Stimulated activated CD4-positive, alpha-beta T cell treated with anti-CD3 and anti-CD28 coated beads, TNF-alpha, amount 100 ng/mL, for 24 hours (primary cell): ENCODE measurements at places on chromosomes 2 and 18.

GRCh38 chr2:241772063-241772499, 4.5 kb upstream of the GAL3ST2 start:
- DNase-seq, result peak; percentile 19

GRCh38 chr2:225824748-225825449, 425.4 kb downstream of the NYAP2 start:
- no peak for DNase-seq

DNA sequence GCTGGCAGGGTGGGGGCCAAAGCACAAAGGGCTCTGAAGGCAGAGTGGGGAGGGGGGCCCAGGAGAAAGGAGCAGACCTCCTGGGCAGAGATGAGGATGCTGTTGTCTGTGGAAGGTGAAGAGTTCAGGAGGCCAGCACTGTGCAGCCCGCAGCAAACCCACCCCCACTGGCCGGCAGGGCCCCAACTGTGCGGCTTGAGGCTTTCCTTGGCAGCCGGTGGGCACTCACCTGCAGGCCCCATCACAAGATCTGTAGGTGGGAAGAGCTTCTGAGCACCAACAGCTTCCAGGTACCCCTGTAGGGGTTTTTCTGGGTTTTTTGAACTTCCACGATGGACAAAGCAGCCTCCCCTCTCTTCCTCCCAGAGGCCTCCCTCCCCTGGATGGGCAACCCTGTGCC, 72.9 kb downstream of the NDUFA10 start:
- DNase-seq, result no peak

DNA sequence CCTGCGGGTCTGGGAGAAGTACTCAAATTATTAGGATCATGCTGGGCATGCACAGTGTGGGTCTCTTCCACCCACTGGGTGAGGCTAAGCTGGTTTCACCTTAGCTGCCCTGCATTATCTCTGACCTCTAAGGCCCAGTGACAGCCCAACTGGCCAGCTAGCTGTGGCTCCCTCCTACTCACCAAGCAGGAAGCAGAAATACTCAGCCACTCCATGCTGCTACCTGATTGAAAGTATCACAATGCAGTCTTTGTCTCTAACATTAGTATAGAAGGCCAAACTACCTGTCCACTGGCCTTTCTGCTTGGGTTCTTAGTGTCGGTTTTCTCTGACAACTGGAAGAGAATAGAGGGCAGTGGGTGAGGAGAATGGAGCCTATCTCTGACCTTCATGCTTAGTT, 47.3 kb upstream of the RAB27B start:
- no peak for DNase-seq

DNA sequence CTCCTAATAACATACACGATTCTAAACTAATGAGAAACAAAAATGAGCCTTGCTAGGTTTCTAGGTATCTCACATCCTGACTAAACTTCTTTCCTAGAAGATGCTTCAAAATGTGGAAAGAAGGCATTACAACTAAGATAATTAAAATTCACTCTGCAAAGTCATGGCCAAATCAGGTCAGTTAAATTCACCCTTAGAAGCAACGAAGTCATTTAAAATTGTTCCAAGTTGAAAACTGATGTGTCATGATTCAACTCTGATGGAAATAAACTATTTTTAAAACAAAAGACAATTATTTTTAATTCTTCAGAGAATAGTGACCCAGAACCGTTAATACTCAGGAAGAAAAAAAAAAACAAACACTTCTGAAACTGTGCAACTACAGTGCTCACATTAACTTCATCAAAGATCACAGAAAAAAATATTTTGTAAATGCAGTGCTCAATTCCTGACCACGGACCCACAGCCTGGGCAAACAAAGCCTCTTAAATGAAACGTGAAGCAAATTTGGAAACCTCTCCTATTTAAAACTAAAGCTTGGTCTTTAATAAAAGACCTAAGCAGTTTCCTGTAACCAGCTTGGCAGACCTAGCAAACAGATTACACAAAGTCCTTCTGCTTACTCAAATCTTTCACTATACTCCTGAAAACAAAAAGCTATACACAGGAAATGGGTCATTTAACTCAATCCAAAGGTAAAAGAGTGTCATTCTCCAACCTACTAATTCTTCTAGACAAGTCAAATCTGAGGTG, 39.0 kb downstream of the CHN1 start:
- DNase-seq, result no peak

DNA sequence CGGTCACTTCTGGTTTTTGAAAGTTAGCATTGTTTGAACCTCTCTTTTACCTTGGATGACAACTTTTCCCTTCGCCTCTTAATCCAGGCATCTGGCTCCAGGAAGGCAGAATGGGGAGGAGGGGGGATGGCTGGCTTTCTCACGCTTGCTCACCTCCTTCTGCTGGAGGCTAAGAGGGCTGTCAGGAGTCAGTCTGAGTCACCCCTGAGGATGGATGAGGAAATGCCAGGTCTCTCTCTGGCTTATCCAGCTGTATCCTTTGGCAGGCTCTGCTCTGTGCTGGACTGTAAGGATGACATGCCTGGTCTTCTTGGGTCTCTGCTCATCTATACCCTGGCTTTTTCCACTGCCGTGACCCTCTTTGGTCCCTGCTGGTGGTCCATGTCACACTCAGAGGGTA, 142.9 kb upstream of the GYPC start:
- no peak for DNase-seq

DNA sequence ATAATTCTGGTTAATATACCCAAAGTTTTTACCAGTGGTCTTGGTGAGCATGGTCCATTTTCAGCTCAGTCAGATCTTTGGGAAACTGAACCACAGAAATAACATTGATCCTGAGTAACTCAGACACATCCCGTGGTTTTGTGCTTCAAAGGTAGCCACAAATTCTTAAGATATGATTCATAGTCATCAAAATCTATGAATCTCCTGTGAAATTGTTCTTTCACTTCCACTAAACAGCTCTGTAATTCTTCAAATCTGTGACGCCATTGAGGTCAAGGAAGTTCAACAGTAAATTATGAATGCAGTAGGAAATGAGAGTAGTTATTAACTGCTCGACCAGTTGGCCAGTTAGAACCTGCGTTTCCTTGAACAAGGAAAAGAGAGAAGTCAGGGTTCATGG, 147.3 kb downstream of the IRS1 start:
- DNase-seq, result no peak

- no peak for DNase-seq
Measured at GRCh38 chr2:224253464-224253863, 148.4 kb downstream of the FAM124B start.

DNA sequence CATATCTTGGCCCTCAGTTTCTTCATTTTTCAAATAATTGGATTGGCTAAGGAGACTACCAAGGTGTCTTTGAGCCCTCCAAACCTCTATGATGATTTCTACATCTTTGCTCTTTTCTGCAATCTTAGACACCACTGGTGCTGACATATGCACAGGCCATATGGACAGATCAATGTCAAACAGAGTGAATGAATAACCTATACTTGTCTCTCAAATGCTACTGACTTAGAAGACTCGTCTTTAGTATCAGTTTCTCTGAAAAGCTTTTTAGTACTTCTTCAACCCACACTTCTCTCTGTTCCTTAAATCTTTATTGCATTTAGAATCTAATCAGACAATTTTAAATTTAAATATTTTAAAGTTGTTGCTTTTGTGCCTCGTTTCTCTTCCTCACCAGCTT, 258.2 kb downstream of the LTBP1 start:
- no peak for DNase-seq

- DNase-seq, result no peak
Measured at GRCh38 chr18:6482198-6482977, 67.7 kb upstream of the L3MBTL4 start.
